ENCODE measurements at places on chromosomes 11 and 22. TPM values are rescaled to one million over a fixed set of nuclear protein-coding genes. Genes with fewer than 3 reads are reported as not detected.
A peak's percentile ranks its signal among the peaks of the same experiment; 100 is the strongest.

KRTAP5-11 gene
- total RNA-seq = not detected

DEFB131B gene
- not detected for total RNA-seq

ALG8 gene
- total RNA-seq = 53.7 TPM

SPTBN2 gene
- 62.0 TPM for total RNA-seq

CCDC81 gene
- 2.8 TPM for total RNA-seq

DNA sequence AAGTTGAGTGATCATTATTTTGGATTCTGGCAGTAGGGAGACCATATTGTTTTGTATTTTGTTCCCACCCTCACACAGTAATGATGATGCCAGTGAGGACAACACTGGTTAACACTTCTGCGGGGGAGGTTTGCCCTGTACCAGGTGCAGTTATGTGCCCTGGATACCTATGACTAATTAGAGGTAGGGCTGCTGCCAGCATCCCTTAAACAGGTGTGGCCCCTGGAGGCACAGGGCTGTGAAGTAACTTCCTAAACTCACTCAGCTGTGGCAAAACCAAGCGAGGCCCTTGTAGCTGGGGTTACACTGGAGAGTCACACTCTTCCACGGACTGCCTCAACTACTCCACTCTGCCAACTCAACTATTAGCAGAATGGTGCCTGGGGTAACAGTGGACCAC is 64.5 kb downstream of the MCM5 start:
- no peaks in the 10 kb centered on the region for H3K27me3 ChIP-seq
- no peak overlapping the region for H3K27ac ChIP-seq
- DNase-seq = no peak

DNA sequence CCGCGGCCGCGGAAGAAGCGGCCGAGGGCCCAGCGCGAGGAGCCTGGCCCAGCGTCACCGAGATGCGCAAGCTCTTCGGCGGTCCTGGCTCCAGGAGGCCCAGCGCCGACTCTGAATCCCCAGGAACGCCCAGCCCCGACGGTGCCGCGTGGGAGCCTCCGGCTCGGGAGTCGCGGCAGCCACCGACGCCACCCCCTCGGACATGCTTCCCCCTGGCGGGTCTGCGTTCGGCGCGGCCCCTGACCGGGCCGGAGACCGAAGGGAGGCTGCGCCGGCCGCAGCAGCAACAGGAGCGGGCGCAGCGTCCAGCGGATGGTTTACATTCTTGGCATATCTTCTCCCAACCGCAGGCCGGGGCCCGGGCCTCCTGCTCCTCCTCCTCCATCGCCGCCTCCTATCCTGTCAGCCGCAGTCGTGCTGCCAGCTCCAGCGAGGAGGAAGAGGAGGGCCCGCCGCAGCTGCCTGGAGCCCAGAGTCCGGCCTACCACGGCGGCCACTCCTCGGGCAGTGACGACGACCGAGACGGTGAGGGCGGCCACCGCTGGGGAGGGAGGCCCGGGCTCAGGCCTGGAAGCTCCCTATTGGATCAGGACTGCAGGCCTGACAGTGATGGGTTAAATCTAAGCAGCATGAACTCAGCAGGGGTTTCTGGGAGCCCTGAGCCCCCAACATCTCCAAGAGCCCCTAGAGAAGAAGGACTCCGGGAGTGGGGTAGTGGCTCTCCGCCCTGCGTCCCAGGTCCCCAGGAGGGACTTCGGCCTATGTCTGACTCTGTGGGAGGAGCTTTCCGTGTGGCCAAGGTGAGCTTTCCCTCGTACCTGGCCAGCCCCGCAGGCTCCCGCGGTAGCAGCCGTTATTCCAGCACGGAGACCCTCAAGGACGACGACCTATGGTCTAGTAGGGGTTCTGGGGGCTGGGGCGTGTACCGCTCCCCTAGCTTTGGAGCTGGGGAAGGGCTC is 1.2 kb downstream of the ARHGEF17 start:
- H3K4me3 ChIP-seq = peak overlapping the region; percentile 77
- DNase-seq = peak; percentile 75
- H3K4me1 ChIP-seq = peaks cover 60% of the 10 kb centered on the region
- H3K27ac ChIP-seq = peak overlapping the region; percentile 93
- no peaks in the 10 kb centered on the region for H3K36me3 ChIP-seq
- no peaks in the 10 kb centered on the region for H3K27me3 ChIP-seq

DNA sequence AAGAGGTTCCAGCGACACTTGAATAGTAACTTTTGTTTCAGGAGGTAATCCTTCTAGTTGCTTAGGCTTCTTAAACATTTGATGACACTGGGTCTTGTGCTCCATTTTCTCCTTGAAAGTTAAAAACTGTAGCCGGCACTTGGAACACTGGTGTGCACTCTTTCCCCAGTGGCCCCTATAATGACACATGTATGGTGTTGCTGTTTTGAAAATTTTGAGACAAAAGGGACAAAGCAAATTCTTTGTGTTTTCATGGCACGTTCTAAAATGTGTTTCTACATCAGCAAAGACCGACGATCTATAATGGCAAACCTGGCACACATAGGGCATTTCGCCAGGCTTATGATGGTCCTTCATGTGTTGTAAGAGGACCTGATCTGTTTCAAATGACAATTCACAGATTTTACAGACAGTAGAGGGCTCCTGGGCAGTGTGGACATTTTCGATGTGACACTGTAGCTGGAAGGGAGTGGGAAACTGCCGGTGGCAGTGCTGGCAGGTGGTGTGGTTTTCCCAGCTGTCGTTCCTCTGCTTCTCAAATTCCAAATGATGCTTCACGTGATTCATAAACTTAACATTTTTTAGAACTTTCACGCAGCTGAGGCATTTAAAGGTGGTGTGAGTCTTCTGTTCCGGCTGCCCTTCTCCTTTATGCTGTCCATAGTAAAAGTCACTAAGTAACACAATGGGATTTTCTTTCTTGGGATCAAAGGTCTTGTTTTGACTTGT is 20.5 kb downstream of the ZNF280B start:
- no peak overlapping the region for H3K4me3 ChIP-seq
- no peak for DNase-seq
- H3K36me3 ChIP-seq = peaks cover 41% of the 10 kb centered on the region

DNA sequence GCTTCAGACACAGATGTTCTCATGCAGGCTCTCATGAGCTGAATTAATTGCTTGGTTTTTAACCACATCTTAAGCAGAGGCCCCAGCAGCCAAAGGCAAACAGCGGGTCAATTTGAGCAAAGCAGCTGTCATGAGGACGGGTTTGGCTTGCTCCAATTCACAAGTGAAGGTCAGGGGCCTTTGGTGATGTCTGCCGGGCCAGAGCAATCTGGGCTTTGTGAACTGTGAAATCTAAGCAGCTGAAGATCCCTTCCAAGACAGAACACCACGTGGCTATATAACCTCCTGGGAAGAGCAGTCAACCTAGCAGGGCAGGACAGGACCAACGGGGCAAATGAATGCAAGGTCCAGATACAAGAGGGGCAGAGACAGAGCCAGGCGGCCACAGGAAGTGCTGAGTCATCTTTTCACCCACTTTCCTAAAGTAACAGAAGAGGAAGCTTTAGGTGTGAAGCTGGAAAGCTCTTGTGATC is 187.3 kb upstream of the B3GAT1 start:
- peaks cover 3% of the 10 kb centered on the region for H3K27me3 ChIP-seq
- DNase-seq = no peak
- no peak overlapping the region for H3K4me3 ChIP-seq

GRCh38 chr11:13261591-13262061 is 16.0 kb upstream of the BMAL1 start:
- peaks cover 31% of the 10 kb centered on the region for H3K4me1 ChIP-seq
- H3K36me3 ChIP-seq = no peaks in the 10 kb centered on the region
- DNase-seq = no peak
- no peak overlapping the region for H3K4me3 ChIP-seq
- H3K27ac ChIP-seq = no peak overlapping the region
- H3K27me3 ChIP-seq = peaks cover 11% of the 10 kb centered on the region

- peaks cover 48% of the 10 kb centered on the region for H3K27me3 ChIP-seq
- no peaks in the 10 kb centered on the region for H3K36me3 ChIP-seq
- no peak for DNase-seq
- H3K4me3 ChIP-seq = no peak overlapping the region
- H3K27ac ChIP-seq = no peak overlapping the region
- H3K4me1 ChIP-seq = no peaks in the 10 kb centered on the region
Observed at GRCh38 chr11:2472428-2473186, 27.8 kb downstream of the KCNQ1 start.

- H3K4me1 ChIP-seq = peaks cover 32% of the 10 kb centered on the region
- peak overlapping the region; percentile 60 for H3K27ac ChIP-seq
- no peak for DNase-seq
- no peak overlapping the region for H3K4me3 ChIP-seq
Observed at GRCh38 chr11:7444091-7444981, 41.0 kb upstream of the OLFML1 start.

GRCh38 chr22:32444068-32444467 is 20.2 kb downstream of the BPIFC start:
- H3K27ac ChIP-seq = no peak overlapping the region
- no peak overlapping the region for H3K4me3 ChIP-seq
- H3K4me1 ChIP-seq = no peaks in the 10 kb centered on the region

DNA sequence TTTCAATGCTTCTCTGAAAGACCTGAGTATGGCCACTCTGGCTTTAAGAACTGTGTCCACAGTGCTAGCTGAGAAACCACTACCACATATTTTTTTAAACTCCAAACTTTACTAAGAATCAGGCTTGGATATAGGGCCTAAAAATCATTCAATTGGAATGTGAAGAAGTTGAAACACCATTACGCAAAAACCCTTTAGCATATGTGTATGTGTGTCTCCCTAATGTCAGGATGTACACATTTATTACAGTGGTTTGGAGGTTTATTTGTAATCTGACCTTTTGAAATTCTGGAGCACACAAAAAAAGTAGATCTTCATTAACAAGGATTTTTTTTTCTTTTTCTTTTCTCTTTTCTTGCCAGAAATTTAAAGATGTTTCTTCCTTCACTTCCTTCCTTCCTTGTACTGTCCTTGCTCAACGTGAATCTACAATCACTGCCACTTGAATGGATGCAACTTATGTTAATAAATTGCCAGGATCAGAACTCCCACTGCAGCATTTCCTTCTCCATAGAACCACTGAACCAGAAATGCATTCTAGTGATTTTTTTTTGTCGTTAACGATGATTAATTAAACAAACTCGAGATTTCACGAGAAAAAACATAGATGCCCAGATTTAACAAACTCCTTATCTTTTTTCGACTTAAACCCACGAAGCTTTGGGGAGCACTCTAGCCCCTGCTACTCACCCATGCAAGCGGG is 3.1 kb upstream of the ADM start:
- H3K4me3 ChIP-seq = peak overlapping the region; percentile 97
- H3K27me3 ChIP-seq = peaks cover 19% of the 10 kb centered on the region
- peaks cover 33% of the 10 kb centered on the region for H3K4me1 ChIP-seq
- no peak for DNase-seq

DNA sequence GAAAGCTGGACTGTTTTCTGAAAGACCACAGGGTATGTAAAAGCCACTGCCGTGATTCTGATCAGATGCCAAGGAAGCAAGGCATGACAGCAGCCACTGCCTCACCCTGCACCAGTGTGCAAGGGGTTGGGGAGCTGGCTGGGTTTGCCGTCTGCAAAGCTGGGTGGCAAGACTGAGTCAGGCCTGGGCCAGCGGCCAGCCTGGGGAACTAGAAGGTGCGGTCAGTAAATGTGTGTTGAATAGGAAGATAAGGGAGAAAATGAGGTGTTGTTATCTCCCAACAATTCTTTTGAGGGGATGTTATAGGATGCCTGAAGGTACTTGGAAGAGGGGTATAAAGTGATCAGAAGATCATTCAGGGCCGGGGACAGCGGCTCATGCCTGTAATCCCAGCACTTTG is 8.0 kb downstream of the VSTM5 start:
- no peaks in the 10 kb centered on the region for H3K27me3 ChIP-seq
- H3K36me3 ChIP-seq = no peaks in the 10 kb centered on the region
- no peak overlapping the region for H3K4me3 ChIP-seq
- H3K4me1 ChIP-seq = peaks cover 15% of the 10 kb centered on the region
- no peak overlapping the region for H3K27ac ChIP-seq

- peak overlapping the region; percentile 81 for H3K27ac ChIP-seq
- no peaks in the 10 kb centered on the region for H3K36me3 ChIP-seq
- DNase-seq = no peak
Observed at GRCh38 chr22:49548356-49549202, 279.1 kb downstream of the BRD1 start.

DNA sequence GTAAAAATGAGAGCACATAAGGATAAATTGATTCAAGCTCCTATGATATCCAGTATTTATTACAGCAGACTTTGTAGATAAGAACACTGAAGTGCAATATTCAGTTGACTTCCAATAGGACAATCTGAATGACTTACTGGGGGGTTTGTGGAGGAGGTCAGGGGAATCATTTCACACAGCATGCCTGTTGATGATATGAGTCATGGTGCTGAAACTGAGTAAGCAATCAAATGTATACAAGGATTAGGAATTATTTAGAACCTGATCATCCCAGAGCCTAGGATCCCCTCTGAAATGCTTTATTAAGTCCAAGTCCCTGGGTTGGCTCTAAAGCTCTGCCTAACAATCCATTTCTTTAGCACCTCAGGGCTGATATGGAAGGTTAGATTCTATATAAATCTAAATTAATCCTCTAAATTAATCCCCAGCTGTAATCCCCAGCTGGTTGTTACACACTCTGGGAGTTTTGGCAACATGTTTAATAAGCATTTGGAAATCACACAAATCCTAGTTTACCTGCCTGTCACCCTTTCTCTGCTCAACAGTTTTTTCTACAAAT is 326.4 kb downstream of the GUCY1A2 start:
- no peak overlapping the region for H3K27ac ChIP-seq
- H3K4me1 ChIP-seq = peaks cover 10% of the 10 kb centered on the region
- no peaks in the 10 kb centered on the region for H3K27me3 ChIP-seq
- H3K4me3 ChIP-seq = no peak overlapping the region
- H3K36me3 ChIP-seq = no peaks in the 10 kb centered on the region

GRCh38 chr11:40328890-40329614 is 1130.4 kb downstream of the LRRC4C start:
- H3K36me3 ChIP-seq = no peaks in the 10 kb centered on the region
- no peaks in the 10 kb centered on the region for H3K27me3 ChIP-seq
- no peak for DNase-seq
- peaks cover 6% of the 10 kb centered on the region for H3K4me1 ChIP-seq
- peak overlapping the region; percentile 80 for H3K27ac ChIP-seq

DNA sequence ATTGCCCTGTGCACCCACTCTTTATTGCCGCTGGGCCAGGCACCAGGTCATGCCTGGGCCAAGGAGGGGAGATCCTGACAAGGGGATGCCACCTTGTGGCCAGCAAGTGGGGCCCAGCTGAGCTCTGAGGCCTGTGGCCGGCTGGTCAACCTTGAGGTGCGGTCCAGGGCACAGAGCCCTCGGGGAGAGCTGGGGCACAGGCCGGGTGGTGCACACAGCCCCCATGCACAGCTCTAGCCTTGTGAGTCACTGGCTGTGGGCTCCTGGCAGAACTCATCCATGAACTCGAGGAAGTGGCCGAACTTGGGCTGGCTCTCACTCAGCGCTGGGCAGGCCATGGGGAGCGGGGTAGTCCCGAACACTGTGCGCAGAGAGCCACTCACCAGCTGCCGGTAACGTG is 94.3 kb downstream of the RNF169 start:
- H3K4me1 ChIP-seq = no peaks in the 10 kb centered on the region
- H3K4me3 ChIP-seq = no peak overlapping the region
- H3K27me3 ChIP-seq = no peaks in the 10 kb centered on the region
- no peak overlapping the region for H3K27ac ChIP-seq
- peaks cover 21% of the 10 kb centered on the region for H3K36me3 ChIP-seq

Data from mesothelial cell of epicardium (in vitro differentiated cells).